ENCODE measurements at places on chromosomes 1 and 21.

- no peak for DNase-seq
Measured at GRCh38 chr1:84856726-84857270, 36.2 kb downstream of the LPAR3 start.

DNA sequence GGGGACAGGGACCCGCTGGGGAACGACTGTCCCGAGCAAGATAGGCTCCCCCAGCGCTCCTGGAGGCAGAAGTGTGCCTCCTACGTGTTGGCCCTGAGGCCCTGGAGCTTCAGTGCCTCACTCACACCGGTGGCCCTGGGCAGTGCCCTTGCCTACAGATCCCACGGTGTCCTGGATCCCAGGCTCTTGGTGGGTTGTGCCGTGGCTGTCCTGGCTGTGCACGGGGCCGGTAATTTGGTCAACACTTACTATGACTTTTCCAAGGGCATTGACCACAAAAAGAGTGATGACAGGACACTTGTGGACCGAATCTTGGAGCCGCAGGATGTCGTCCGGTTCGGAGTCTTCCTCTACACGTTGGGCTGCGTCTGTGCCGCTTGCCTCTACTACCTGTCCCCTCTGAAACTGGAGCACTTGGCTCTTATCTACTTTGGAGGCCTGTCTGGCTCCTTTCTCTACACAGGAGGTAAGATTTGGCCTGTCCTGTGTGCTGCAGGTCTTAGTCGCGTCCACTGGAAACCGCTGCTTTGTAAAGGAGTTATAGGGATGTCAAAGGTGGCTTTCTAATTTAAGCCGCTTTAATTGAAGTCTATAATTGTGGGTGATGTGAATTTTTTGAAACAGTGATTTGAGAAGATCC lies 717 bp downstream of the UBIAD1 start:
- DNase-seq = no peak

DNA sequence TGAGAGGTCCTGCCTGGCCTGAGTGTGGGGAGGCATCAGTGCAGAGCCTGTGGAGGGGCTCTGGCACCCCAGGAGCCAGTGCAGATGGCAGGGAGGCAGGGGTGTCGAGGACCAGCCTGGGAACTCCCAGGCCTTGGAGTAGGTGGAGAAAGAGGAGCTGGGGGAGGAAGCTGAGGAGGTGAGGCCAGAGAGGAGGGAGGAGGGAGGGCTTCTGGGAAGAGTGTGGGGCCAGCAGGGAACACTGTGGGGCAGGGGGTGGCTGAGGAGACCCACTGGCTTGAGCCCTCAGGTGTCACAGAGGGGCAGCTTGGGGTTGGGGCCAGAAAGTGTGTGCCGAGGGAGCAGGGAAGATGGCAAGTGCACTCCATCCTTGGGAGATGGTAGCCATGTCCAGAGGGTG lies 3.8 kb downstream of the COQ8A start:
- no peak for DNase-seq

- DNase-seq = peak; percentile 24
Measured at GRCh38 chr1:215568299-215568692, 1.2 kb downstream of the KCTD3 start.

GRCh38 chr1:215146240-215146975 lies 63.9 kb downstream of the KCNK2 start:
- no peak for DNase-seq

- no peak for DNase-seq
Measured at GRCh38 chr21:36323032-36323431, 3.0 kb downstream of the MORC3 start.

DNA sequence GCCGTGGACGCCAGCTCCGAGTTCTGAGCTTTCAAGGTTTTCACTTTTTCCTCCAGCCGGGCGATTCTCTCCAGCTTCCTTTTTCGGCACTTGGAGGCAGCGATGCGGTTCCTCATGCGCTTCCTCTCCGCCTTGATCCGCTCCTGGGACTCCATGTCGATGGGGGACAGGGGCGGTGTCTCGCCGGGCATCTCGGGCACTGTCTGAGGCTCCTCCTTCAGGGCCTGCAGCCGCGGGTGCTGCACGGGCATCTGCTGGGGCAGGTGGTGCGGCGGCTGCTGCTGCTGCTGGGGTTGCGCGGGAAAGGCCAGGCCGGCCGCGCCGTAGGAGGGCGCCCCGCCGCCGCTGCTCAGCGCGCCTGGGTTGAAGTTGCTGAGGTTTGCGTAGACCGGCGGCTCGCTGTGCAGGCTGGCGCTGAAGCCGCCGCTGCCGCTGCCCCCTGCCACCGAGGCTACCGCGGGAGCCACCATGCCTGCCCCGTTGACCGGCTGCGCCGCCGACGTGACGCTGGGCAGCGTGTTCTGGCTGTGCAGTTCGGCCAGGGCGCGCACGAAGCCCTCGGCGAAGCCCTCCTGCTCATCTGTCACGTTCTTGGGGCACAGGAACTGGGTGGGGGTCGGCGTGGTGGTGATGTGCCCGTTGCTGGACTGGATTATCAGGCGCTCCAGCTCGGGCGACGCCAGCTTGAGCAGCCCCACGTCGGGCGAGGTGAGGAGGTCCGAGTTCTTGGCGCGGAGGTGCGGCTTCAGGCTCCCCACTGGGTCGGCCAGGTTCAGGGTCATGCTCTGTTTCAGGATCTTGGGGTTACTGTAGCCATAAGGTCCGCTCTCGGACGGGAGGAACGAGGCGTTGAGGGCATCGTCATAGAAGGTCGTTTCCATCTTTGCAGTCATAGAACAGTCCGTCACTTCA lies 1.4 kb downstream of the JUN start:
- no peak for DNase-seq

DNA sequence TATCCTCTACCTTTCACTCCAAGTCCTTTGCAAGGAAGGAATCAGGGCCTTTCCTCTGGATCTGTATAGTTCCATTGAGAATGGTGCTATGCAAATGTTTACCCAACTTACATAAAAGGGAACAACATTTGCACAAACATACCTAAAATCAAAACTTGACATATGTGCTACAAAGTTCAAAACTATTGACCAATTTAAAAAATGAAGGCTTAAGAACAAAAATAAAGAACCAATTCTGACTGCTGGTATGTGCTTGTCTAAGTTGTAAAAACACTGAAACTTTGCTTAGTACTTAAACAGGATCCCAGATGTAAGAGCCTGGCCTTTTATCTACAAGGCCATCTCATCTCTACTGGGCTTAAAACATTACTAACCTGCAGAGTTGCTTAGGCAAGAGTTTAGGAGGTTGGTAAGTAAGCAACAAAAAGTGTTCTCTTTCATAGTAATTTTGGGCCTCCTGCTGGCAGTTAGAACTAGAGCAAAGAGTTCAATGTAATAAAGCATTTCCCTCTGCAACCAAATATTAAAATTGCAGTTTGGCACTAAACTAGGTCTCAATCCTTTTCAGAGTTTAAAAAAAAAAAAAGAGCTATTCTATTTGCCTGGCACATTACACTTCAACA lies 2.0 kb downstream of the SCMH1 start:
- peak; percentile 73 for DNase-seq

- DNase-seq = no peak
Measured at GRCh38 chr1:235898126-235898525, 31.4 kb upstream of the LYST start.

- no peak for DNase-seq
Measured at GRCh38 chr1:82161700-82162141, 361.0 kb downstream of the ADGRL2 start.

DNA sequence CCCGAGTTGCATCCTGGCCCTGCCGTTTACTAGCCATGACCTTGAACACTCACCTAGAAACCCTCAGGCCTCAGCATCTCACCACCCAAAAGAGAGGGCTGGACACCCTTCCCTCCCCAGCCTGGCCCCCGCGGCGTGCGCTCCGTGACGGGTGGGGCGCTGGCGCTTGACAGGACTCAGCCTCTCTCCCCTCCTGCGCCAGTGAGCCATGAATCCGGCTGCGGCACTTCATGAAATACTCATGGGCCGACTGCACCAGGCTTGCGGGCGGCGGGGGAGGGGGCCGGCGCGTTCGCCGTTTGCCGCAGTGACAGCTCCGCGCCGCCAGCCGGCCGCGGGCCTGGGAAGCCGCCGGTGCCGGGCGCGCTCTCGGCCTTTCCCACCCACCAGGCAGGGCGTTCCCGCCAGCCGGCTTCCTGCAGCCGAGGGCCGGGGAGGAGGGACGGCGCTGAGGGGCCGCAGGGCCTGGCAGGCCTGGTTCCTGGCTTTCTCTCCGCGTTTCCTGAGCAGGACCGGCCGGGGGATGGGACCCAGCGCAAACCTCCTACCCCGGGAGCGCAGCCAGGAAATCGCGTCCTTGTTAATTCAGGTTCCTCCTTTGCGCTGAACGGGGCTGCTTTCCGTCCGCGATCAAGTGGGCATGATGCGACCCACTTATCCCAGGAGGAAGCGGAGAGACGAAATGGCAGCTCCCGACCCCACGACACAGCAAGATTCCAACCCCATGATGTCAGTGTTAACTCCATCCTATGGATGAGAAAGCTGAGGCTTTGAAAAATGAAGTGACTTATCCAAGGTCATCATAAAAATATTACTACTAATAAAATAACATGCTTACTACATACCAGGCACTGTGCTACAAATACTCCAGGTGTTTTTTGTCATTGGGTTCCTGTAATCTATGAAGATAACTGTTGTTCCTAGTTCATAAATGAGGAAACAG lies 9.1 kb upstream of the LUZP1 start:
- no peak for DNase-seq

DNA sequence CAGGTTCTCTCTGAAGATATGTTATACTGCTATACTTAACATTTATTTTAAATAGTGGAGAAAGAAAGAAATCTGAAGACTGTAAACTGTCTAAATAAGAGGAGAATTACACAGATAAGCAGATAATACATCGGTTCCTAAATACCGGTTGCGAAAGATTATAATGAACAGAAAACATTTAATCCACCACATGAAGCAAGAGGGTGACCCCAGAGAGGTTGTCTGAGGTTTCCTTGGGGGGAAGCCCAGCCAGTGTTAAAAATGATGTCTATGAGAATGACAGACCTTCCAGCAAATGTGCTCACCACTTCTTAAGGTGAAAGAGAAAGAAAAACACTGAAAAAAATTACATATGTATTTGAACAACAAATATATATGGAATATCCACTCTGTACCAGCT lies 356.4 kb upstream of the KAZN start:
- no peak for DNase-seq

DNA sequence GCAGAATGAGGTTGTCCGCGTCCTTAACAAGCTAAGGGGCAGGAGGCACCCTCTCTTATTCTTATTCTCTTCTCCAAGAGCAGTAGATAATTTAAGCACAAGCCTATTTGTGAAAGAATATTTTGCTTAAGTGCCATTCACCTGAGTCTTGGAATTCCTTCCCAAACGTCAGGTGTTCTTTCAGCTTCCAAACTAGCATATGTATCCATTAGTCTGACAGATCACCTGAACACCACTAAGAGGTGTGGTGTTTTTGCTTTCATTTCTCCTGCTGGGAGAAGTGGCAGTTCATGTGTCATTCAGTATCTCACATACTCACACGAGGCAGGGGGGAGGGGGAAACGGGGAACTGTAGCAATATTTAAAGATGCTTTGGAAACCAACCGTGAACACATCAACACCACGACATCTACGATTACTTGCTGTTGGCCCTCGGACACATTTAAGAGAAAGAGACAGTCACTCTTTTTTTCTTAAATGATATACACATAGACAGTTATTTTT lies 45.5 kb upstream of the RBM15 start:
- no peak for DNase-seq

- DNase-seq = no peak
Measured at GRCh38 chr1:58950897-58951296, 167.1 kb upstream of the JUN start.

GRCh38 chr1:117609471-117609911 lies 3.6 kb downstream of the TENT5C start:
- DNase-seq = no peak

DNA sequence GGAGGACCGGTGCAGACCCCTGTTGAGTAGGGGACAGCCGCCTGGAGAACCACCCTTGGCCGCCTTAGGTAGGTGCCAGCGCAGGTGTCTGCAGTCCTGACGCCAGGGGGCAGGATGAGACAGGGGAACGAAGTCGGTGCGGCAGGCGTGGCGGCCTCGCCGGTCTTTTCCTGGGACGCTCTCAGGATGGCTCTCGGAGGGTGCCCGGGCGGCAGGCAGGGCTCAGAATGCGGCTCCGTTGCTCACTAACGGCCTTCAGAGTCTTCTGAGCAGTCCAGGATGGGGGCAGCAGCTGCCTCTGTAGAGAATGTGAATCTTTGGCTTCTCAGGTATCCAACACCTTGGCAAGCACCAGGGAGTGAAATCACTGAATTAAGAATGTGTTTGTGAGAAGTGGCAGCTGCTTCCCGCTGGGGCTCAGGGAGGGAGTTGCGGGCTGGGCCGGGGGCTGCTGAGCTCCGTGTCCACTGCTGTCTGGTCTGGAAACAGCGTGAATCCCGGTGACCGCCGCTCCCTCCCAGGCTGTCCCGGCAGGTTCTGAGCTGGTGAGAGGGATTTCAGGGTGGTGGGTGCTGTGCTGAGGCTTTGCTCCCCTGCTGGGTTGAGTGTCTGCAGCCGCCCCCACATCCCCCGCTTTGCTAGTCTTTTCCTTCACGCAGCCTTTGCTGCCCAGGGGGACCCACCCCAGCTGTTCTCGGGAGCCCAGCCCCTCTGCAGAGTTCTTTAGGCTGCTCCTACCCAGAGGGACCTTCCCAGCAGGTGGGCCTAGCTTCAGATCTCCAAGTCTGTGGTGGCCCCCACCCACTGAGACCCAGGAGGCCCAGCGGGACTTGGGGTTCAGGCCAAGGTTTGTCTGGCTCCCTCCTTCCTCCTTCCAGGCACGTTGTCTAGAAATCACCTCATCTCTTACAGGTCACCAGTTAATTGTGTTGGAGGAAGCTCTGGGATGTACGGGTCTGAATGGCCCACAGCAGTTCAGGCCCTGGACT lies 11.1 kb upstream of the C1orf174 start:
- DNase-seq = peak; percentile 74

DNA sequence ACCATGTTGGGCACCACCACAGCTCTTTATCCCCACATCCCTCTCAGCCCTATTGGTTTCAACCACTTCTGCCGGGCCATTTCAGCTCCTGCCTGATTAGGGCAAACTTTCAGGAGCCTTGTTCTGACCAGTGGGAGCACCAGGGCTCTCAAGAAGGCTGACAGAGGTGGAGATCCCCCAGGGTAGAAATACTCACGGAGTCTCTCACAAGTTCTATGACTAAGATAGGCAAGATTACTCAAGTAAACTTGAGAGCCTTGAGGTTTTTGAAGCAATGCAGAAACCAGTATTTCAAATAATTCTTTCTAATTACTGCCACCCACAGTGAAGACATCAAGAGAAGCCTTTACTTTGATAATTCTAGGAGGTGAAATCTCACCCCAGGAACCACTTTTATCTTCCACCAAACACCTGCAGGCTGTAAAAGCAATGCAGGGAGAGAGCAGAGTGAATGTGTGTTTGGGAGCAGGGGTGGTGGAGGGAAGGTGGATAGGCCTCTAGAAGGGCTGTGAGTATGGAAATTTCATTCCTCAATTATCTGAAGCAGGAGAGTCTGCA lies 6.6 kb upstream of the PTCH2 start:
- DNase-seq = no peak

GRCh38 chr1:47843059-47843458 lies 154.1 kb downstream of the TRABD2B start:
- no peak for DNase-seq
